ENCODE measurements at places on chromosomes 6 and 20.

- peak; percentile 6 for DNase-seq
These were observed 1.1 kb upstream of the OVOL2 start for GRCh38 chr20:18058661-18059467.

DNA sequence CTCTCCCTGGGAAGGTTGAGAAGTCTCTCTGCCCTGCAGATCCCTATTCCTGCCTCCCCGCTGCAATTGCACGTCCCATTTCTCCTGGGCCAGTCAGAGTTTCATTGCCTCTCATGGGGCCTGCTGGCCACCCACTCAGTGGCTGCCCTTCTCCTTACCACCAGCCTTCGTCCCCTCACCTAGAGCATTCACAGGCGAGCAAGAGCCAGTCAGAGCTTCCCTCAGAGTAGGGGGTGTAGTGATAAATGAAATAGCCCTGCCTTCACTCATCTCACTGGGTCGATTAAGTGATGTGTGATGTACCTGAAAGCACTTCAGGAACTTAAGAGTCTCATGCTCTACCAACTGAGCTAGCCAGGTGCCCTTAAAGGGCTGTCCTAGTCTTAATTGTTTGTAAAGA lies 52.0 kb upstream of the FANCE start:
- DNase-seq = no peak

- DNase-seq = no peak
These were observed 74.1 kb upstream of the SLC4A11 start for GRCh38 chr20:3312940-3313682.

DNA sequence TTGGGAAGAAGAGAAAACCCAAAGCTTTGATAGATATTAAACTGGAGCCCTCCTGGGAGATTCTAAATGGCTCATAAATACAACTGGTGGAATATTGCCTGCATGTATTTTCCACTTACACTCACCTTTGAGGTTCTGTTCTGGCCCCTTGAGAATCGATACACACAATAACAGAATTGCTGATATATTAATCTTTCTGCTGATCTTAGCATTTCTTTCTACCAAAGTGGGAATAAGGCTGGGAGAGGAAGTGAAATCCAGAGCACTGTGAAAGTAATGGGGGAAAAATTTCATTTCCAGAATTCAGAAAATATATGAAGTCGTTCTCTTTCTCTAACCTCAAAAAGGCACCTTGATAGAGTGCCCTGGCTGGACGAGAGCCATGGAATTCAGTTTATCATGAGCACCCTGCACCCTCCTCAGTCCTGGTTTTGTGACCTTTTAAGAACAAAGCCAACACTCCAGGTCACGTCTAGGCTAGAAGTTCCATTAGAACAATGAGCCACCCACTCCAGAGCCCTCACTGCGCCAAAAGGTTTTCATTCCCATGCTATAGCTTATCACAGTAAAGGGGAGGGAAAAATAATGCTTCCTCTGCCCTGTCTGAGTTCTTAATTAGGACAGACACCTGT lies 244.5 kb downstream of the CD83 start:
- DNase-seq = no peak

GRCh38 chr6:3527651-3527977 lies 70.8 kb upstream of the SLC22A23 start:
- no peak for DNase-seq

- no peak for DNase-seq
These were observed 90.0 kb upstream of the BACH2 start for GRCh38 chr6:90386399-90387382.

GRCh38 chr6:163302747-163303146 lies 111.8 kb upstream of the QKI start:
- DNase-seq = no peak

- DNase-seq = no peak
These were observed 92.3 kb upstream of the CARMIL1 start for GRCh38 chr6:25186919-25187318.

GRCh38 chr6:34922177-34922663 lies 33.2 kb downstream of the ANKS1A start:
- DNase-seq = no peak

GRCh38 chr6:125220712-125221111 lies 67.1 kb downstream of the TPD52L1 start:
- DNase-seq = no peak

DNA sequence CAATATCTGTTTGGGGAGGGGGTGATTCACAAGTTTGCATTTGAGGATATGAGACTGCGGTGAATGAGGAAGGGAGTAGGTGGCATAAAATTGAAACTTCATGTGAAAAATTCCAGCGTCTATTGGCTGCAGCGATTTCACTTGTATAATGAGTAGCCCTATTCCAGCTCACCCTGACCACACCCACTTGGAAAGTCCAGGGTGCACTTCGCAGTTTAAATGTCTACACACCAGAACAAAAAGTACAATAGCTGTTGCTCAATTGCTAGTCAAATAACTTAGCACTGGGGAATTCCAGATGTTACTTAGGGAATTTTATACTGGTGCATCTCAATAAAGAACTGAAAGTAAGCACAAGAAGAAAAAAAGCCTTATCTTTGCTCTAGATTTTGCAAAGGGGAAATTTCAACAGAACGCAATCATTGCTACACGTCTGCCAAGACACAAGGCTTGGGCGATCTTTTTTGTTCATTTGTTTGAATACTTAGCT lies 6.3 kb downstream of the TNFAIP3 start:
- no peak for DNase-seq
